ENCODE measurements at places on chromosomes 5 and 9.

GRCh38 chr5:16799796-16800195, 136.3 kb downstream of the MYO10 start:
- no peak for DNase-seq

- no peak for DNase-seq
Measured at GRCh38 chr5:179901462-179901861, 6.2 kb downstream of the TBC1D9B start.

DNA sequence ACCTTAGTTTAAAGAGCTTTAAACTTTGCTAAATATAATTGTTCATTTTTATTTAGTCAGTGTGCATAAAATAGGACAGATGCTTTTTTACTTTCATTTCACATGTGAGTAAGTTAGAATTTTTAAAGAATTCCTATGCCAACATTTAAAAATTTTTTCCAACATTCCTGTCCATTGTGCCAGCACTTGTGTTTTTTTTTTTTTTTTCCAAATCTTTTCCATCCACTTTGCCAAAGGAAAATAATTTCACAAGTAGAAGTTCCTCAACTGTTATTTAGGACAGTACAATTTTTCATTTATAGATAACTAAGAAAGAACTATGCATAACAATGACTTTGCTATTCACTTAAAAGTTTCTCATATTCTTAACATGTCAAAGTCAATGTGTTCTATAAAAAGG, 189.5 kb downstream of the ADAMTS6 start:
- DNase-seq, result no peak

GRCh38 chr9:87850391-87850790, 32.3 kb upstream of the SPATA31E1 start:
- no peak for DNase-seq

DNA sequence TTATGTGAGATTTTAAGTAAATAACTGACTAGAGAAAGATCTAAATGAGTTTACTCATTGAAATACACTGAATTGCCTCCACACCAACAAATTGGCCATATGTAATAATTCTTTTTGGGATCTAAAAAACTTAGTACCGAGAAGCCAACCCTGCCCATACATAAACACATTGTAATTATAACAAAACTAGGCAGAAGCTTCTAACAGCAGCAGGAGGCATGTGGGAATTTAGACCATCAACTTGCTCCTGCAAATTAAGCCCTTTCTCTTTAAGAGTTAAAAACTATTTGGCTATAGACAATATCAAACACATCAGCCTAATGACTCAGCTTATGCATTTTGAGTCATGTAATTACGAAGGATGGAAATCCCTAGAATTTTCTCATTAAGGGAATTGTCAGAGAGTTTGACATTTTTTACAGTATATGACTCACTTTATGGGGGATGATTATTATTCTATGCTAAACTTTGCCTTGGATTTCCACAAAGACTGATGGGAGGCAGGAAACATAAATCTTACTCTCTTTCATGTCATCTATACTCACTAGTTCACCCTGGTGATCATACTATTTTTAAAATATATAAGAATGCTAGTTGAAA, 1.0 kb downstream of the IL7R start:
- DNase-seq, result no peak

DNA sequence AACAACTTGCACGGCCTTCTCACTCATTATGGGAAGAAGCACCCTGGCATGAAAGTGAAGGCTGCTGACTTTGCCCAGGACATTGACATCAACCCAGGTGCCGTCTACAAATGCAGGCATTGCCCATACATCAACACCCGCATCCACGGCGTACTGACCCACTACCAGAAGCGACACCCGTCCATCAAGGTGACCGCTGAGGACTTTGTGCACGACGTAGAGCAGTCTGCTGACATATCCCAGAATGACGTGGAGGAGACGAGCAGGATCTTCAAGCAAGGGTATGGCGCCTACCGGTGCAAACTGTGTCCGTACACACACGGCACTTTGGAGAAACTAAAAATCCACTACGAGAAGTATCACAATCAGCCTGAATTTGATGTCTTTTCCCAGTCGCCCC, 65.4 kb downstream of the ZNF462 start:
- no peak for DNase-seq

DNA sequence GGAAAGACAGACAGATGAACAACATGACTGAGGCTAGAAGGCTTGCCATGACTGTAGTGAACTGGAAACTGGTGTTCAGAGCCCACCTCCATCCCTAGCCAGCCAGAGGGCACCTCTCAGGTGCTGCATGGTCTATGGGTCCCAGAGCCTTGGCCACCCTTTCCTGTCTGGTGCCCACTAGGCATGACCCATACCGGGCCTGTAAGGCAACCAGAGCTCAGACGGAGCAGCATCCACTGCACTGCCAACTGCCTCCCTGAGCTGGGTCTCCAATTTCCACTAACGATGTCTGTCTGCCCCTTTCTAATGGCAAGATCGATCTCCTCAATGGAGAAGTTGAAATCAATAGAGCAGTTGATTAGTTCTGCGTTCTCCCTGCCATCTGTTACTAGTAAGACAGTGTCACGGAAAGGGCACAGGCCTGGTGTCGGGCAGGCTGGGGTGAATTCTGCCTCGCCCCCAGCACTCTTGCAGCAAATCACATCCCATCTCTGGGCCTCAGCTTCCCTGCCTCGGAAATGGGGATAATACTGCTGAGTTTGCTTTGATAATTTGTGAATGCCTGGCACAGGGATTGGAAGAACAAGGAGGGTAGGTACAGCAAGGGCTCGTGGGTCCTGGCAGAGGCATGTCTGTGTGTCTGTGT, 172.3 kb upstream of the MVB12B start:
- DNase-seq, result no peak

GRCh38 chr5:122429545-122430318, 117.7 kb downstream of the SNCAIP start:
- no peak for DNase-seq

GRCh38 chr5:150484964-150485692, 22.8 kb upstream of the NDST1 start:
- no peak for DNase-seq

- no peak for DNase-seq
Measured at GRCh38 chr5:22663134-22663533, 190.0 kb downstream of the CDH12 start.

DNA sequence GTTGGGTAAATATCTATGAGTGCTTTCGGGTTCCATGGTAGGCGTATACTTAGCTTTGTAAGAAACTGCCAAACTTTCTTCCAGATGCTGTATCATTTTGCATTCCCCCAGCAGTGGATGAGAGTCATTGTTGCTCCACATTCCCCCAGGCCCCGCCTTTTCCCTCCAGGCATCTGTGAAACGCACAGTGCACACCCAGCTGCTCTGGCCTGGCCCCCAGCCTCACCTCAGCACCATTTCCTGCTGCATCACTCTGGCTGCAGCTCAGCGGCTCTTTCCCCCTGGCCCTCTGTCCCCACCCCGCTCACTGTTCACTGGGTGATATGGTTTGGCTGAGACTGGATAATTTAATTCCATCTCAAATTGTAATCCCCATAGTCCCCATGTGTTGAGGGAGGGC, 76.6 kb upstream of the SPTLC1 start:
- no peak for DNase-seq

DNA sequence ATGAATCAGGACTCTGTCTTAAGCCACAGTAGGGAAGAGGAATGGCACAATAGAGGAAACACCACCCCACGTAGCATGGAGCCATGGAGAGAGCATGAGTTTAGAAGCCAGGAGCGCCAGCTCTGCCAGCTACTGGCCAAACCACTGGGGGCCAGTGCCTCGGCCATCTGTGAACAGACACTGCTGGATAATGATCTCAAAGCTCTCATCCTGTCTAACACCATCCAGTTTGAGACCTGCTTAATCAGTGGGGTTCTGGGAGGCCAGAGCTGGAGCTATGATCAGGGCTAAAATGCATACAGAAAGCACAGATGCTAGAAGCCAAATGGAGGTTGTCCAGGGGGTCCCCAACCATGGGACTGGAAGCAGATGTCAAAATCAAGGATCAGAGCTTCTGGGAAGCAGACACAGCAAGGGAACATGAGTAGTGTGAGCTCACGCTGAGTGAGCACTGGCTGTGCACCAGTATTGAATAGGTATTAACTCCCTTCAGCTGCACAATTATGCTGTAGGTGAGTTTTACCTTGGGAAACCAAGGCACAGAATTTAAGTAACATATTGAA, 92.7 kb downstream of the KCNIP1 start:
- DNase-seq, result no peak

DNA sequence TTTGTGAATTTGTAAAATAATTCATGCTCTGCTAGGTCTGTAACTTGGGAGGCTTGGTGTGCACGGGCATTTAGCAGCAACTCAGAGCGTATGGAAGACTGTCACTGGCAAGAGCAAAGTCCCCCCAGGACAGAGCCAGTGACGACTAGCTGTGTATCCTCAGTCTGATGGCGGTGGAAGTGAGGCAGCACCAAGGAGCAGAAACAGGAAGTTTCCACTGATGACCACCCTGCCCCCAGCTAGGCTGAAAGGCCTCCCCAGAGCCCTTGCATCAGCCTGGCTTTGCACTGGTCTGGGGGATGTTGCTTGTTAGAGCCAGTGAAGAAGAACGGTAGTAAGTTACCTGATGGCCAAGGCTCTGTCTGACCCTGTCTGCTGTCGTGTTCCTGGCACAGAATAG, 66.8 kb upstream of the ABL1 start:
- no peak for DNase-seq

Data from SIG-M5 (cell line).